A549 treated with DMSO at 1 μM for 4 hours (cell line): ENCODE measurements at places on chromosomes 2 and 18. TPM values are rescaled to one million over a fixed set of nuclear protein-coding genes. Genes with fewer than 3 reads are reported as not detected.

The IL1RL1 gene
- 0.84 to 1.6 TPM (median 1.1 TPM) in 5 replicates for total RNA-seq

The EVX2 gene
- total RNA-seq: not detected in 5 replicates

The IL1RN gene
- total RNA-seq: 0.29 to 0.43 TPM (median 0.34 TPM) in 5 replicates

The RAX gene
- not detected in 5 replicates for total RNA-seq

The CYP26B1 gene
- total RNA-seq: 12.2 to 15.5 TPM (median 14.9 TPM) in 5 replicates

The INO80C gene
- 20.8 to 25.4 TPM (median 23.5 TPM) in 5 replicates for total RNA-seq

The C2orf81 gene
- total RNA-seq: 3.2 to 4.4 TPM (median 3.2 TPM) in 5 replicates

The HES6 gene
- 11.1 to 14.8 TPM (median 12.2 TPM) in 5 replicates for total RNA-seq

The CAB39 gene
- total RNA-seq: 46.2 to 63.4 TPM (median 58.5 TPM) in 5 replicates
